ENCODE measurements at places on chromosomes 6 and 20.

- no peak for DNase-seq
These were observed 41.7 kb downstream of the POPDC3 start for GRCh38 chr6:105138141-105138540.

- DNase-seq: no peak
These were observed 33.1 kb downstream of the MYLIP start for GRCh38 chr6:16162003-16162402.

DNA sequence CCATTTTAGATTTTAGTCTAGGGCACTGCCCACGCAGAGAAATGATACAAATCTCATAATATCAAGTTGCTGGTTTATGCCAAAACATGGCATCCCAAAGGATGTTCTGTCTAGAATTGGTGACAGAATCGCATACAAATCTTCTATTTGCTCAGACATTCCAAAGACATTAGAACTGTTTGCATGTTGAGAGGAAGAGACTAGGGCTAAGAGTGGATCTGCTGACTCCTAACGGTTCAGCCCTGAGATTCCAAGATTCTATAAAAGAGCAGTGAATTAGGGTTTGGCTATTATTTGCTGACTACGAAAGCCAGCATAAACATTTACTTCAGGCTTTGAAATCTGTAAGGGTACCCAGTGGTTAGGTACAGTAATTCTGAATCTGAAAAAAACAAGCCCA lies 3.6 kb downstream of the EPB41L2 start:
- no peak for DNase-seq

GRCh38 chr6:11418290-11418905 lies 119.2 kb upstream of the TMEM170B start:
- no peak for DNase-seq

DNA sequence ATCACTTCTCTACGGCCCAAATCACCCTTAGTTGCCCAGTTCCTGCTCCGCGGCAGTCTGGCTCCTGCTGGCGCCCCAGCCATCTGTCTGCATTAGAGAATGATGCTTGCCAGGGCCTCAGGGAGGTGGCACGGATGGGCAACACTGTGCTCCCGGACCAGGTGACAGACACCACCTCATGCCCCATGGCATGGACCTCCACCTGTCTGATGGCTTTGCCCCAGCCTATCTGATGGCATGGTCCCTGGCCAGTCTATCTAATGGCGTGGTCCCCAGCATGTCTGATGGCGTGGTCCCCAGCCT lies 18.8 kb upstream of the MRGBP start:
- DNase-seq: no peak

GRCh38 chr6:30570740-30571074 lies 535 bp upstream of the ABCF1 start:
- DNase-seq: no peak

DNA sequence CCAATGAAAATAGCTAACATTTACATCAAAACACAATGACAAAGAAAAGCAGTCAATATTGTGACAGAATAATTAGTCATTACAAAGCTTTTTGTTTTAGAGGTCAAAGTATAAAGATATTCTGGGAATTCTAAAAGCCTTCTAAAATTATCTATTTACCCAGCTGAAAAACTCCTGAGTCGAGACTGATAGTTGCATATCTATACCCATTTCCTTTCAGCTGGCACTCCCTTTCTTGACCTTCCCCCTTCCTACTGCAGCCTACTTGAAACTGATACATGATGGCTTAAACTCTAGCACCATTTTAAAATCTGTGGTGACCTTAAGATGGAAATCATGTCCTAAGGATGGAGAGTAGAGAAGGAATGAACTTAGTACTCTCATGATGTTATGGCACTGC lies 38.6 kb downstream of the LMBRD1 start:
- no peak for DNase-seq

DNA sequence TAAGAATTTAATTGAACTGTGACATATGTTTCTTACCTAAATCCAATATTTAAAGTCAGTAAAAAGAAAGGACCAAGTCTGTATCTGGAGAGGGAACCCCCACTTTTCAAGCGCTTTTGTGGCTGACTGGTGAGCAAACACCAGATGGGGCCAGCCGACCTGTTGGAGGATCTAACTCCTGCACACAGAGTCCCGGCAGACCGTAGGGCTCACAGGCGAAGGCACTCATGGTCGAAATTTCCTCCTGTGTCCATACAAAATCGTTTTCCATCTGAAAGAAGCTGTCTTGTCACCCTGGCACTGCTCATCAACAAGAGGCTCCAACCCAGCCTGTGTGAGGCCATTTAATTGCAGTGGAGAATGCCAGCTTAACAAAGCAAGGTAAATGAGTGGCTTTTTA lies 94.0 kb downstream of the SCML4 start:
- no peak for DNase-seq

DNA sequence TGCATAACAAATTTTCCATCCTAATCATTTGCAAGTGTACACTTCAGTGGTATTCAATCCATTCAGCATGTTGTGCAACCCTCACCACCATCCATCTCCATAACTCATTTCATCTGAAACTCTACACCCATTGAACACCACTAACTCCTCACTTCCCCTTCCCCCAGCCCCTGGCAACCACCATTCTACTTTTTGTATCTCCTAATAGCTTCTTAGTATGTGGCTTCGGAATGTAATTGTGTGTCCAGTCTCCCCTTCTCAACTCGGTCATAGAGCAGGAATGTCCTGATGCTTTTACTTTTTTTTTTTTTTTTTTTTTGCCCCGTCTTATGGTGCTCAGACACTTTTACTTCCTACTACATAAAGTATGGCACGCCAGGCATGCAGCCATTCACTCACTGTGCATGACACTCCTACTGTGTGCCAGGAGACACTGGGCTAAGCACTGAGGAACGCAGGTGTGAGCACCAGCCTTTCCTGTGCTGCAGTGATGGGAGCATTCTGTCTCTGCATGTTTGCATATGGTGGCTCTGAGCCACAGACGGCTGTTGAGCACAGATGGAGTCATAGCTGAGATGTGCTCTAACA lies 15.3 kb downstream of the HCK start:
- peak; percentile 39 for DNase-seq

GRCh38 chr6:36745836-36746235 lies 48.2 kb downstream of the RAB44 start:
- DNase-seq: no peak

DNA sequence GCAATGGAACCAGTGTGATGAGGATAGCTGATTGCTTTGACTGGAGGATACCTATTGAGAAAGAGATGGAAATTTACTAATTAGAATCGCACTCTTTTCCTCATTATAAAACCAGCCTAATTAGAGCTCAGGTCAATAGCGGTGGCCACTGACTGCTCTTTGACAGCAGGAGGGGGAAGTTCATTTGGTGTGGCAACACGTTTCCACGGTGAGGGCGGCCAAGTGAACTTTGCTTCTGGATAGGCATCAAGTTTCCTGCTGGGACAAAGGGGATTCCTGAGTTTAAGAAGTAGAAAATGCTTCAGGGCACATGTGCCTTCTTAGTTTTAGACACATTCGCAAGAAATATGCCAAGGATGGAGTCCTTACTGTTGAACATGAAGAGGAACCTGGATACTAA lies 145.3 kb upstream of the NRN1 start:
- DNase-seq: no peak

- no peak for DNase-seq
These were observed 5.6 kb upstream of the ANKRD60 start for GRCh38 chr20:58233881-58234528.

DNA sequence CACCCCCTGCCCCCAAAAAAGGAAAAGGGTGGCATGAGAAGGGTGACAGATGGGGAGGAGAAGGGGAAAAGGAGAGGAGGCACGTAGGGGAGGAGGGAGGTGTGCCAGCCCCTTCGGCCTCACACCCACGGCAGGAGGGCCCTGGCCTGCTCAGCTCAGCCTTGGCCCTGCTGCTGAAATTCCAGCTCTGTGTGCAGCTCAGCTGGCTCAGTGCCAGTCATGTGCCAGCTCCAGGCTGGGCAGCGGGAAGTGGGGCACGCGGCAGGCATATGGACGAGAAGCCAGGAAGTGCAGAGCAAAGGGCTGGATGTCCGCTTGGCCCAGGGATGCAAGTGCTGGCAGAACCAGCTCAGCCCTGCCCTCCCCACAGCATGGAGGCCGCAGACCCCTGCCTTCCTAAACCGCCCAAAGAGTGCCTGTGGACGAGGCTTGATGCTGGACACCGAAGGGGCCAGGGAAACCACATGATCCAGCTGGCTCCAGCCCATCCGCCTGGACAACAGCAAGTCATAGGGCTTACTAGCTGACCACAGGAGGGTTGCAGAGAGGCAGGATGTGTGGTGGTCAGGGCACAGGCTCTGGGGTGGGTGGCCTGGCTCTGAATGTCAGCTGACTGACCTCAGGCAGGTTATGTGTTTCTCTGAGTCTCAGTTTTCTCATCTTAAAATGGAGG lies 60.2 kb downstream of the NOL4L start:
- peak; percentile 37 for DNase-seq

DNA sequence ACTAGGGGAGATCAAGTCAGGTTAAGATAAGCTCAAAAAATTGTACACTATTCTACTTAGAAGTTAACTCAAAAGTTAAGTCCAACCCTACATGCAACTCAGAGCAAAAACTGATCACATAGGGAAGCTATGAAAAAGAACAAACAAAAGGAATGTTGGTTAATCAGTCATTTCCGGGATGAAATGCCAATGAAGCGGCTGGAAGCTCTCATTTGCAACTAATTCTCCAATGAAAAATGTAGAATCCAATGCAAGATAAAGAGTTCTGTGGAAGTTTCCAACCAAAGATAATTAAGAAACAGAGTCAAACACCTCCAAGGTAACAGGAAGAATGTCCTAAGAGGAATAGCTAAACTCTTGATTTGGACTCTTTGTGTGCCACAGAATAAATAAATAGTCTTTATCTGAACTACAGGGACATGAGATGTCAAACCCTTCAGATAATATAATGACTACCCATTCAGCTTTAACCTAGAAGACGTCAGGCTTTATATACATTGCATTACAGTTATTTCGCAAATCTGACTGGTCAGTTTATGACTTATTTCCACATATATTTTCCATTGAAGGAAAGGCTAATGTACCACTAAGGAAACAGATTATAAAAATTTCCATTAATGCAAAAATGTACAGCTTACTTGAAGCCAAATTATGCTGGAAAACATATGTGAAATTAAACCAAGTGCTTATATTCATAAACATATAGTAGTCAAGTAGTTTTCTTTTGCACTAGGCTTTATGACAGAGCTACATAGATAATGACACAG lies 48.0 kb upstream of the DST start:
- peak; percentile 66 for DNase-seq

- no peak for DNase-seq
These were observed 242.1 kb upstream of the SGK1 start for GRCh38 chr6:134560019-134560418.

DNA sequence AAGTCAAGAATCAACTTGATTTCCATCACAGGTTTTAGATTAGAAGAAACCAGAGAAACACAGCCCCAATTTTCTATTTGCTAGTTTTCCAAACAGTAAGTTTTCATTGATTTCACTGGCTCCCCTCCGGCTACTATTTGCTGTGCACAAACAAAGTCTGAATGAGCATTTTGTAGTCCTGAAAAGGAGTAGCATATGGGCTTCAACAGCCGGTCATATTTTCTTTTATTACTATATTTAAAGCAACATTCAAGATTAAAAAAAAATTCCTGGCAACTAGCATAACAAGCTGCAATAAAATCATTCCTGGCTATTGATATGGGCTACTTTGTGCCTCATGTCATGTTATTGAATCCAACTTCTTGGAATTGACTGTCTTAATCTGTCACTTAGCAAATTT lies 48.3 kb downstream of the CARMIL1 start:
- DNase-seq: no peak

- DNase-seq: no peak
These were observed 150.0 kb downstream of the CDC5L start for GRCh38 chr6:44537306-44538049.

- DNase-seq: no peak
These were observed 89.4 kb downstream of the PACRG start for GRCh38 chr6:162817196-162817595.

- peak; percentile 65 for DNase-seq
These were observed 166.5 kb upstream of the MYLIP start for GRCh38 chr6:15962449-15962764.

- DNase-seq: no peak
These were observed 128.4 kb upstream of the NOX3 start for GRCh38 chr6:155584006-155584405.

GRCh38 chr6:142842418-142843261 lies 102.3 kb downstream of the HIVEP2 start:
- DNase-seq: peak; percentile 41

GRCh38 chr6:122753000-122753687 lies 26.4 kb upstream of the FABP7 start:
- no peak for DNase-seq

DNA sequence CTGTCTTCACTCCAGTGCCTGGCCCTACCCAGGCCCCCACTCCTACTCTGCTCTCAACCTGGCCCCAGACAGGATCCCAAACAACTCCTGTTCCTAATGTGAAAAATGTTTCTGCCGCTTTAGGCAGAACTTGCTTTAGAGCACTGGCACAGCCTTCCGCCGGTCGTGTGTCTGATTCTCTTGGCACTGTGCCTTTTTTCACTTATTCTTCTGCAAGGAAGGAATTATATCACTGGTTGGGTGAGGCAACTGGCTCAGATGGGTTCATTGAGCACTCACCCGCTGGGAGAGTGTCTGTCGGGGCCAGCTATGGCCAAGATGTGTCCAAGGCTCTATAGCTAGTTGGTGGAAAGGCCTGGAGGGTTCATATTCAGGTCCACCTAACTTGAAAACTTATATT lies 33.6 kb upstream of the HLA-A start:
- no peak for DNase-seq

DNA sequence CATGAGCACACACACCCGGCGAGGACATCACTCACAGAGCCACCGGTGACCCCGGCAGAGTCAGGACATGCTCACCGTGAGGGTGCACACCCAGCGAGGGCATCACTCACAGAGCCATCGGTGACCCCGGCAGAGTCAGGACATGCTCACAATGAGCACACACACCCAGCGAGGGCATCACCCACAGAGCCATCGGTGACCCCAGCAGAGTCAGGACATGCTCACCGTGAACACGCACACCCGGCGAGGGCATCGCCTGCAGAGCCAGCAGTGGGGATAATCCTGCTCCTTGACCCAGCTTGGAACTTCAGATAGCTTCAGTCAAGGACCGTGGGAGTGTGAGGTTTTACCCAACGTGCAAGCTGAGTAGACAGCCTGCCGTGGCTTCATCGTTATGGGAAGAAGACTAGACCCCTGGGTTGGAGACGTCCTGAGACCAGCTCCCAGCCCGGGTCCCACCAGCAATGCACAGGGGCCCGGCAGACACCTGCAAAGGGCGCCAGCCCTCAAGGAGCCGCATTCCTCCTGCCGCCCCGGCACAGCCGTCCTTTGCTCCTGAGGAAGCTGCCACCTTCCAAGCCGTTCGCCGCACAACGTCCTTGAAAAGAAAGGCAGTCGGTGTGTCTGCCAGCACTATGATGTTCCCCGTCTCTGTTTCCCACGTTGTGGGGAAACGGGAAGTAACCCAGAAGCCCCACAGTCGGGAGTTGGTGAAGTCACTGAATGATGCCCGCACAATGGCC lies 192.3 kb downstream of the DLL1 start:
- no peak for DNase-seq
